ENCODE measurements at places on chromosomes 2 and 18.

DNA sequence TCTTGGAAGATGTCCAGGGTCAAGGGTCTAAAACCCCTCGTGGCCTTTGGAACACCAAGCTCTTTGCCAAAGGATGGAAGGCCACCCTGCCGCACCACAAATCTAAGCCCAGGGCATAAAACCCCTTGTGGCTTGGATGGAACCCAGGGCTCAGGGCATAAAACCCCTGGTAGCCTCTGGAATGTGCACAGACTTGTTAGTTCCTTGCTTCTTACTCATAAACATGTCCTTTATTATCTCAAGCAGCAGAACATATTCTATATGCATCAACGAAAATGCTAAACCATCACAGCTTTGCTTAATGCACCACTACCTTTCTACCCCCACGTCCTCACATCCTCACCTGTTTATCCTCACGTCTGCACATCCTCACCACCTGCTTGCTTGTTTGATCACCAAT lies 998.0 kb downstream of the DSC3 start:
- DNase-seq: no peak

DNA sequence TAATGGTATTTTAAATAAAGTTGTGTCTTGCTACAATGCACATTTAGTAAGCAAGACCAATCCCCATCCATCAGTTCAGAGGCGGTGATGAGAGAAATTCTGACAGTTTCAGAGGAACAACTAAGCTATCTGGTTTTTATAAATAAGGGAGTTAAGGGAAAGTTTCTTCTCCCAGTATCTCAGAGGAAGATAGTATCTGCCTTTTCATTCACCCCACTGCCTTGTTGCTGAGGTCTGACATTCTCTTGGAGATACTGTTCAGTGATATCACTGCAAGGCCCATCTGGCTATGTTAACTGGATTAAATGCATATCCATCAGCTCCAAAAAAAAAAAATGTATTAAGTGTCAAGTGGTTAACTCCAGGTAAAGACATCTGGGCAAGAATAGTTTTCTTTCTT lies 47.9 kb downstream of the RBMS1 start:
- no peak for DNase-seq

DNA sequence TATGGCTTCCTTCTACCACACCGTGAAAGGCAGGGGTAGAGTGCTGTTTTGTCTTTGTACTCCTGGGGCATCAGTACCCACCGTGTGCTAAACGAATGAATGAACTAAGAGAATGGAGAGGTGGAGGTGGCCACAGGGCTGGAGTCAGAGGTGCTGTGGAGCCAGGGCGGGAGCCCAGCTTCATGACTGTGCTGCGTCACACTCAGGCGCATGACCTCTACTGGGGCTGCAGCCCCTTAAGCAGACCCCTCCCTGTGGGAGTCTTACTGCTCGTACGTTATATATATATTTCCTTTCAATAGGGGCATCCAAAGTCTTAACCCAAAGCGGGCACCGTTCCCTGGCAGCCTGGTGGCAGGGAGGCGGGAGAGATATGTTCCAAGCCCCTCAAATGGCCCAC lies 18.0 kb upstream of the LBH start:
- DNase-seq: no peak

DNA sequence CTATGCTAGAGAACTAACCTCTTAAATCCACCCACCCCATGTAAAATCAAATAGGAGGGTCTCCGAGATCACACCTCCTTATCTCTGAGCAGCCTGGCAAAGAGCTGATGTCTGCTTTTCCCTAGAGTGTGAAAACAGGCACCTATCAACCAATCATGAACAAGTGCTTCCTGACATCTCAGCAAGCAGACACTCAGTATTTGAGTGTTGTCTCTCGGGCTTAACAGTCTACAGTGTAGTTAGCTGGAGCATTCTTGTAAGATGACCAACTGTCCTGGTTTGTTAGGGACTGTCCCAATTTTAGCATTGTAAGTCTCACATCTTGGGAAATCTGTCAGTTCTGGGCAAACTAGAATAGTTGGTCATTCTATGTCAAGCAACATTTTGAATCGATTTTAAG lies 26.4 kb downstream of the MARCHF4 start:
- no peak for DNase-seq

DNA sequence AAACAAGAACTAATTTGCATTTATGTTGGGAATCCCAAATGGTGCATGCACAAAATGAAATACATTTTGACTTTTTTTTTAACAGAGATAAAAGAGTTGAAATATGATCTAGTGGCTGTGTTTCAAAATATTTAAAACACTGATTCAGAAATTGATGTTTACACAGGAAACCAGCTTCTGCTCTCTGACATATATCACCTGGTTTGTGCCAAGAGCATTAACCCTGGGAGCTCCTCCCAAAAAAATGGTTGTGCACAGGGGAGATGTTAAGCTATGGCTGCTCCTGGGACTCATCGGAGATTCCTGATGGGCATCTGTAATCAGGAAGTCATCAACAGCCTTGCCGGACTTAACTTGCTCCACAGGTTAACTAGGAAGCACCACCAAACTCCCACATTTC lies 65.2 kb upstream of the MAL start:
- no peak for DNase-seq

- DNase-seq: no peak
These were observed 301.4 kb downstream of the CDCA7 start for GRCh38 chr2:173656086-173656485.

GRCh38 chr2:34093790-34094189 lies 494.7 kb upstream of the FAM98A start:
- DNase-seq: no peak
